Activated naive CD4-positive, alpha-beta T cell treated with anti-CD3 and anti-CD28 coated beads, Interleukin-2, amount 10 ng/mL, durations not matched to agents 7 days and 5 days (primary cell): ENCODE measurements at places on chromosomes 12 and 14.

GRCh38 chr14:104138098-104138717, at the start of gene KIF26A:
TSS of gene KIF26A (plus strand) at chr14:104138587. CDS start at chr14:104138723, 136 bp downstream.
- peak; percentile 24 for DNase-seq
- peaks cover 12% of the 10 kb centered on the region for H3K4me1 ChIP-seq
- H3K27me3 ChIP-seq = peaks cover 85% of the 10 kb centered on the region
- H3K36me3 ChIP-seq = no peaks in the 10 kb centered on the region

DNA sequence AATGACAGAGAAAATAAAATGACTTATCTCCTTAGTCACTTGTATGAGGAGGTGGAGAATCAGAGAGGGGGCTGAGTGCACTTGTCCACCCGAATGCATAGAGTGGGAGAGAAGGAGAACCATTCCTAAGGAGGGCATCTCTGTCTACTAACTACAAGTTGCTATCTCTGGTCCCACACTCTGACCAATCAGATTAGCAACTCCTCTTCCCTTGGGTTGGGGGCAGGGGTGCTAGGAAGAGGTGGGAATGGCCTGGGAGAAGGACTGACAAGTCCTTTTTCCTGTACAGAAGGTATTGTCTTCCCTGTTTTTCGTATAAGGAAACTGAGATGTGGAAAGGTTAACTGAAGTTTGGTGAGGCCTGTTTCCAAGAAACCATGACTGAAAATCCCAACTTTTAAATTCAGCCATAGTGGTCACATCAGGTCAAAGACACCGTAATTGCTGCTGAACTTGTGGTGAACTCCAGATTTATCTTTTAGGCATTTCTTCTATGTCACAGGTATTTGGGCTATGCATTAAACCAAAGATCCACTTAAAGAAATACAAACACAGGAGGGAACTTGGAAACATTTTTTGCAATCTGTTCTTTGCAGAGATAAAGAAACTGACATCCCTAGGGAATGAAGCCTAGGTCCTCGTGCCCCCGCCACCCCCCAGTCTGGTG, 207.8 kb downstream of the CRADD start:
- peaks cover 35% of the 10 kb centered on the region for H3K4me1 ChIP-seq
- no peaks in the 10 kb centered on the region for H3K27me3 ChIP-seq
- H3K36me3 ChIP-seq = peaks cover 16% of the 10 kb centered on the region
- H3K27ac ChIP-seq = no peak overlapping the region
- DNase-seq = no peak

DNA sequence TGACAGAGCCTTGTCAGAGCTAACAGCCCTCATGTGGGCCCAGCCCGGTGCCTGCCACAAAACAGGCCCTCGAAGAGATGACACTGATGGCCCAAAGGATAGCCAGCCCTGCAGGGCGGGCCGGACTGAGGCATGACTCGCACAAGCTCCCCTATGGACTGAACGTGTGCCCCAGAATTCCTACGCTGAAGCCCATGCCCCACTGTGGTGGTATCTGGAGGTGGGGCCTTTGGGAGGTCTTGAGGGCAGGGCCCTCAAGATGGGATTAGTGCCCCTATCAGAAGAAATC, 38.6 kb downstream of the CHGA start:
- H3K4me3 ChIP-seq = no peak overlapping the region
- no peaks in the 10 kb centered on the region for H3K4me1 ChIP-seq
- no peak for DNase-seq
- H3K27me3 ChIP-seq = no peaks in the 10 kb centered on the region

GRCh38 chr14:95296966-95297365, 22.7 kb downstream of the CLMN start:
- H3K27ac ChIP-seq = no peak overlapping the region
- H3K36me3 ChIP-seq = no peaks in the 10 kb centered on the region
- no peak overlapping the region for H3K4me3 ChIP-seq

DNA sequence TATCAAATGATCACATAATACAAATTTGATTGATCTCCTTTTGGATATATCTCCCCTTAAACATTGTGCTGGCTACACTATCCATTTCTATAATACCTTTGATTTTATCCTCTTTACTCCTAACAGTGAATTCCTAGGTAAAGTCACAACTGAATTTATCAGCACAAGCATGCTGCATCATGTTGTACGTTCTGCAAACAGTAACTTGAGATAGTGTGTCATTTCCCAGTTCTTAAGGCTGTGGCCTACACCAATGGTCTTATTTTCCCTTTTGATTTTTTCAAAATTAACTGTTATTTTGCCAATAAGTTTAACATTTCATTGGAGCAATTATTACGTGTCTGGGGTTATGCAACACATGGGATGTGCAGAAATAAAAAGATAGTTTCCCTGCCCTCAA, 24.8 kb downstream of the PRKCH start:
- peaks cover 65% of the 10 kb centered on the region for H3K36me3 ChIP-seq
- peaks cover 99% of the 10 kb centered on the region for H3K4me1 ChIP-seq
- peak overlapping the region; percentile 19 for H3K4me3 ChIP-seq
- H3K27ac ChIP-seq = peak overlapping the region; percentile 98

GRCh38 chr14:70257526-70257925, 68.8 kb upstream of the SLC8A3 start:
- H3K36me3 ChIP-seq = peaks cover 1% of the 10 kb centered on the region
- peaks cover 38% of the 10 kb centered on the region for H3K27me3 ChIP-seq
- DNase-seq = peak; percentile 43
- H3K4me1 ChIP-seq = peaks cover 9% of the 10 kb centered on the region
